ENCODE measurements at places on chromosomes 13 and 19.

DNA sequence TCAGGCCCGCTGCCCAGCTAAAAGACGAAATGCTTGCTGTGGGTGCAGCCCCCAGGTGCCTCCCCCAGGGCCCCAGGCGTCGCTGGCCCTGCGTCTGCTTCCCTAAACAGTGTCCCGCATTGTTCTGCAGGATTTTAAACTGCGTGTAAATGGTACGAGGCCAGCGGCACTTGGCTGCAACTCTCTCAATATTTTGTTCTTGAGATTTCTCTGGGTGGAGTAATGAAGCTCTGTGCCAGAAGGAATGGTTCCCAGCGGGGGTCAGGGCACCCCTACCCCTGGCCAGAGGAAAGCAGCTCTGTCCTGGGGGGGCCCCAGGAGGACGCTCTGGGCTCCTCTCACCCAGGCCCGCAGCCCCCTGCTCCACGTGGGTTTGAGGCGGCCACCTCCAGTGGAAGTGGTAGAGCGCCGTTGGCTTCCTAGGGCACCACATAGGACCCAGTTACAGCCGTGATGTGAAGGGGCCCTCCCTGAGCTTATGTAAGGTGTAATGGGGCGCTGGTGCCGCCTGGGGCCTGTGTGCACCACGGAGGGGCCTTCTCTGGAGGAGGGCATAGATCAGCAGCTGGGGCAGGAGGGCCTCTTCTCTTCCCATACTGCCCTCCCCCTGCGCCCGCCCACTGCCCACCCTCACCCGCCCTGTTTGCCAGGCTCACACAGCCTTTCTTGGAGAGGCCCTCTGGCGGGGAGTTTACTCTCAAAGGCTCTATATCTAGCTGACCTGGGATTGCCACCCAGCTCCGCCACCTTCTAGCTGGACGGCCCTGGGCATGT, 19.8 kb downstream of the PAK4 start:
- DNase-seq, result no peak

DNA sequence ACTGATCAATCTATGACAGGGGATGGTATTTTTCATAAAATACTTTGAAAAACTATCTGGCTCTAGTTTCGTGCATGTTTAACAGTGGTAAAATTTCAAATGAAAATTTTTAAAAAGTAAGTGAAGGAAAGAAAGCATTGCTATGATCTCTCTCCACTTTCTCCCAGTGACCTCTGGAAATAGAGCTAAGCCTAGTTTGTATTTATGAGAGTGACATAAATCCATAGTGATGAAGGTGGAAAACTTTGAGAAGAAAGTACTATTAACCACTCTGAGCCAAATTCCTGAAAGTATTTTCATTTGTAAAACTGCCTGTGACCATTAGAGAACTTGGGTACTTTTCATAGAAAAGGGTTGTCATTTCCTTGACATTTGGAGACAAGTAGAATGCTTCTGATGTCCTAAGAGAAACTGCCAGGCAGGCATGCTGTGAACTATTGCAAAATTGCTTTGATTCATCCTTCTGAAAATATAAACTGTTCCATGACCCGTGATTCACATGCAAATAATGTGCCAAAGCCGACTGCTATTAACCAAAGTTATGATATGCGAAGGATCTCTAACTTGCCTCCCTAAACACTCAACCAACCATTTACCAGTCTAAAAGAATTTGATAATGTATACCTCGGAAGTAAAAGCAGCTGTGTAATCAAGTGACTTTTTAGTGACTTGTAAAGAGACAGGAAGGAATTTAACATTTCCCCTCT, 133.2 kb downstream of the VWA8 start:
- no peak for DNase-seq

DNA sequence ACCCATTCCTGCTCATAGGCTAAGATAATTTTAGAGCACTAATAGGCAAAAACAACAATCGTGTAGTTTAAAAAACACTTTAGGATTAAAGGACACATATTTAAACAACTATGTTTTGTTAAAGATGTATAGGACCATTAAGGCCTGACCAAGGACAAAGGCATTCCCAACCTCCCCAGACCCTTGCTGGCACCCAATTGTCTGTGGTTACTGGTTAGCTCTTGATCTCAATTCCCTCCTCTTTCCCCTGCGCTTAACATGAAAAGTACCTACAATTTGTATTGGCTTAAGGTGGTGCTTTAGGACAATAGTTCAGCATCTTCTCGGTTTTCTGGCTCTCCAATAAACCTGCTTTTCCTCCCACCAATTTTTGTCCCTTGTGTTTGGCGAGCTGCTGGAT, 51.0 kb downstream of the TEX26 start:
- no peak for DNase-seq

- DNase-seq, result no peak
Measured at GRCh38 chr19:14477418-14478112, 2.4 kb upstream of the PTGER1 start.

GRCh38 chr13:108387156-108387555, 117.6 kb downstream of the TNFSF13B start:
- DNase-seq, result no peak

DNA sequence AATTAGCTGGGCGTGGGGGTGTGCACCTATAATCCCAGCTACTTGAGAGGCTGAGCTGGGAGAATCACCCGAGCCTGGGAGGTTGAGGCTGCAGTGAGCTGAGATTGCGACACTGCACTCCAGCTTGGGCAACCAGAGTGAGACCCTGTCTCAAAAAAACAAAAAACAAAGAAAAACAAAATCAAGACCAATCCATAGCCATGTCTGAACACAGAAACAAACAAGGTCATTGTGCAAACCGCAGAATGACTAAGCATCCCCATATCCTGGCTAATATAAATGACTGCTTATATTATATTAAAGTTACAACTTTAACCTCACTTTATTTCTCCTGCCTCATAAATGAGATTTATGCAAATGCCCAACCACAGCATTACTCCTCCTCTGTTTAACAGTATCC, 2.3 kb upstream of the LYPD3 start:
- no peak for DNase-seq

- no peak for DNase-seq
Measured at GRCh38 chr13:38979891-38980749, 10.5 kb downstream of the STOML3 start.

GRCh38 chr19:3276341-3276799, 51.9 kb downstream of the CELF5 start:
- DNase-seq, result peak; percentile 87

DNA sequence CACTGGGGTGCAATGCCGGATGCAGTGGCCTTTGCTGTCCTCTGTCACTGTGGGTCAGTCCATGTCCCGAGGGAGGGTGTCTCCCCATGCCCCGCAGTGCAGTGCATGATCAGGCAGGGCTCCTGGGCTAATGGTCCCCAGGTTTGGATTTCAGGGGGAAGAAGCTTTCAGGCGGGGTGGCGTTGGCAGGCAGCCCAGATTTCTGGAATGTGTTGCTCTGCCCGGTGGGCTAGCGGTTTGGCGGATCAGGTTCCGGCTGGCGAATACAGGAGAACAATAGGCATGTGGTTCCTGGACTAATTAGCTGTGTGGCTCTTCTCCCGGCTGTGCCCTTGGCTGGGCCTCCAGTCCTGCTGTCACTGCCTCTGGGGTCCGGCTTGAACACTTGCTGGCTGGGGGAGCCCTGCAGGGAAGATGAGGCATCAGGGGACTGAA, 141.3 kb downstream of the FGF9 start:
- DNase-seq, result no peak

DNA sequence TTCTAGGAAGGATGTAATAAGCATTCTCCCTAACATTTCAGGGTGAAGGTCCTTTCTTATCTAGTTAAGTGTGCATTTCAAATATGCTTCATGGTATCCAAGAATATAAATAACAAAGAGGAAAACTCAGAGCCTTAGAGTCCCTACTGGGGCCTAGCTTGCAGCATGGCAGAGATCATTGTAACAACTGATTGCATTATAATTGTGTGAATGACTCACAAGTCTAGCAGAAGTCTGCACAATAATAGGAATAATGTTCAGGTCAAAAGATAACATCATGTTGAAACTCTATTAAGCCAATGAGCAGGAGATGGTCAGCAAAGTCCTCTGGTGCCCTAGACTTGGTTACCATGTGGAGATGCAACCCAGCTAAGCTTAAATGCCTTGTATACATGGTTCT, 3.4 kb downstream of the POSTN start:
- no peak for DNase-seq

DNA sequence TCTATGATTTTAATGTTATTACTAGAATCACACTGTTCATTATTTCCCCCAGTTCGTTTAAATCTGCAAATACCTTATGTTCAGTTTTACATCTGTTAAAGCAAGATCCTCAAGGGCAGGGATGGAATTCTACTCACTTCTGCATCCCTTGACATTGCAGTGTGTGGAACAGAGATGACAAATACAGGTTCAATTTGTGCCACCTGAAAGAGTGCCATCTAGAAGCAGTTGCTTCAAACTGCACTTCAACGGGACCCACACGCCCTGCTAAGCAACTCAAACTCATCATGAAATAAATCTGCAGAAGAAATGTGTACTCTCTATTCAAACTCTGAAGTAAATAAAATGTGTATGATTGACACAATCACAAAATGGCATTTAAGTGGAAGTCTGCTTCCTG, 44.5 kb downstream of the RUBCNL start:
- no peak for DNase-seq

DNA sequence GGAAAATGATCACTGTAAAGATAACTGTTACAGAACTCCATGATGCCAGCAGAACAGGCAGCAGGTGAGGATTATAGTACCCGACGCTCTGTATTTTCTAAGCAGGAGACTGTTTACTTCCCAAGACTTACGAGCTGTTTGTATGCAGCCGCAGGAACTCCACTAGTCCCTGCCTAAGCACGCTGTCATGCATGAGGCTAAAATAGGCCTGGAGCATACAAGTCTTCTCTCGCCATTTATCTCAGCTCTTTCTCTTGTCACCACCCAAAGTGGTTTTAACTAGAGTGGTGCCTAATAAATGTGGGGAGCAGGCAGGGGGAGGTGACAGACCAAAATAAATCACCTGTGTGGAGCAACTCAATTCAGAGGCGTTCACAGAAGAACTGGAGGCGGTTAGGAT, 175.8 kb downstream of the TDRD3 start:
- no peak for DNase-seq

- no peak for DNase-seq
Measured at GRCh38 chr13:80508031-80508430, 167.1 kb upstream of the SPRY2 start.

DNA sequence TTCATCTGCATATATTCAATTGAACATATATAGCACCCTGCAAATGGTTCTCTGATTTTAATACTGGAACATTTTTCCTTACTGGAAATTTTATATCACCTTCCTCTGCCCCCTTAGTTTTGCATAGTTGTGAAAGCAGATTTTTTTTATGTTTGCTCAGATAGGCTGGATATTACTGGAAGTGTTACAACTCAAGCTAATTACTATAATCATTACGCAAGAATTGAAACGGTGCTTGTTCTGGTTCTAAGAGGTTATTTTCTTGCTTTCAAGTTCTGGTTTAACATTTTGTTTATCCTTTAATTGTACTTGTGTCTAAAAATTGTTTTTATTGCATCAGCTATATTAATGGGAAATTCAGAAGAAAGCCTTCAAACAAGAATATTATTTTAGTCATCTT, 95.6 kb upstream of the MYO16 start:
- no peak for DNase-seq

GRCh38 chr19:1882786-1883692, 2.3 kb downstream of the ABHD17A start:
- no peak for DNase-seq

GRCh38 chr13:98022210-98022609, 68.7 kb downstream of the IPO5 start:
- DNase-seq, result peak; percentile 53

DNA sequence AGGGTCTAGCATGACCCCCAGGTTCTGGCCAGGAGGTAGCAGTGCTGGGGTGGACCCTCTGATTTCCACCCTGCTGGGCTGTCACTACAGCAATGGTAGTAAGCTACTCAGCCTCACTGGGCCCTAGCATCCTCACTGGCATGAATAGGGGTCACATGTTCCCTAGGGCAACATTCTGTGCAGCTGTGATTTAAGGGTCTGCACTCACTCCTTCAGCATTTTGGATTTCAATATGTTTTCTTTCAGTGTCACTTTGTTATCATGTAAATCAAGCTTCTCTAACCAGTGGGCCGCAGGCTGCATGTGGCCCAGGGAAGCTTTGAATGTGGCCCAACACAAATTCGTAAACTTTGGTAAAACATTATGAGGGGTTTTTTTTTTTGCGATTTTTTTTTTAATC, 57.8 kb downstream of the SPATA13 start:
- DNase-seq, result no peak

- DNase-seq, result no peak
Measured at GRCh38 chr19:18978616-18979015, 37.6 kb upstream of the HOMER3 start.

DNA sequence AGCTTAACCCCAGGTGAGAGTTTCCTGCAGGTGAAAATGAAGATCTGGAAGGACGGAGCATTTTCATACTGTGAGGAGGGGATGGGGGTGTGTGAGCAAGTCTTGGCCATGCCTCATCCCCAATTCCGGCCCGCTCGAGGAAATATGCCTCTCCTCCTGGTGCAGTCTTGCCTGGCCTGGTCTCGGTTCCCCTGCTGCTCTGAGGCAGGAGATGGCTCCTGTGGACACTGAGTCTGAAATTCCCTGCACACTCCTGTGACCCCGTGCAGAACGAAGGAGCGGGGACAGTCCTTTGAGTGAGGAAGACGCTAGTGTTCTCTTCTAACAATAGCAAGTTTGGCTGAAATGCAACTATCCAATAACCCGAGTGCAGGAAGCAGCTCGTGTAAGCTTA, 329 bp upstream of the ZNF439 start:
- DNase-seq, result no peak

DNA sequence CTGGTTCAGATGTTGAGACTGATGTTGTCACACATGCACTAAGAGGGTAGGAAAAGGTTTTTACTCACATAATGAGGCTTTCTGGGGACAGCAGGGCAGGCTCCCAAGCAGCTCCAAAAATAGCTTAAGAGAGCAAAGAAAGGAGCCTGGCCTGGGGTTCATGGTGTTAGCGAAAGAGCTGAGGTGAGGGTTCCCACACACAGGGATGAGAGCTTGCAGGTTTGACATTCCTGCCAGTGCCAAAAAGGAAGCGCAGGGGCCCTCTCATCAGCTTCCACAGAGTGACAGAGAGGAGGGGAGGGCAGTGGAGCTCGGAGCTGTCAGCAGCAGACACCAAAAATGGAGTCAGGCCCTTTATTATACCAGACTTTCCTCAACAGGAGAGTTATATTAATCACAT, 65.5 kb upstream of the FAM216B start:
- no peak for DNase-seq

All from upper lobe of left lung (tissue), 6 donors.